ENCODE measurements at places on chromosomes 16 and 17.

- no peak for DNase-seq
Observed at GRCh38 chr17:78842881-78843565, 2.4 kb upstream of the USP36 start.

GRCh38 chr17:81967244-81967532 is 6.2 kb upstream of the NOTUM start:
- no peak for DNase-seq

- DNase-seq = no peak
Observed at GRCh38 chr17:37062021-37062420, 113.3 kb downstream of the AATF start.

DNA sequence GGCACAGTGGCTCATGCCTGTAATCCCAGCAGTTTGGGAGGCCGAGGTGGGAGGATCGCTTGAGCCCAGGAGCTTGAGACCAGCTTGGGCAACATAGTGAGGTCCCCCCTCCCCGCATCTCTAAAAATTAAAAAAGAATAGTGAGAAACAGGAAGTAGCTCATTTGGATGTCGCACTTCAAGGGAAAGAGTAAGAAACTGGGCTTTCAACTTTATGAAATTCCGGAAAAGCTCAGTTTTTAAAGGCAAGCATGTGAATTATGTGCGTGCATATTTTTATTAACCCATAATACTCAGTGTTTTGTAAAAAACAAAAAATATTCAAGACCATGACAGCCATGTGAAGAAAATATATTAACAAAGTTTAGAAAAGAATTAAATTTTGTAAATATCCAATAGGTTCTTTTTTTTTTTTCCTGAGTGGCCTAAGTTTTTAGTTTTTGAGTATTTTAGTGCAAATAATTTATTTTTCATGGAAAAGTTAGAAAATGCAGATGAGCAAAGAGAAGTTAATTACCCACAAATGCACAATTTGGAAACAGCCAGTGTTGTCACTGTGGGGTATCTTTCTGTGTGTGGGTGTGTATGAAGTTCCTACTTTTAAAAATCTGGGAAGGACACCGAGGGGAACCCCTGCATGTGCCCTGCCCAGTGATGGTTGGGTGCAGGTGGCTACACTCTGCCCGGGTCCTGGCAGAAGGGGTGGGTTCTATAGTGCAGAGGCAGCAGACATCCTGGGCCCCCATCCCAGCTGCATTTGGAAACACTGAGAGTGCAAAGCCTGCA is 40.0 kb downstream of the CIBAR2 start:
- DNase-seq = no peak

- no peak for DNase-seq
Observed at GRCh38 chr17:73506470-73507435, 137.5 kb downstream of the SDK2 start.

Measured in stimulated activated CD8-positive, alpha-beta memory T cell treated with anti-CD3 and anti-CD28 coated beads, Interleukin-4, amount 100 ng/mL, for 1 hour (primary cell).